A549 treated with ZK216348 at 1 μM for 4 hours (cell line): ENCODE measurements at places on chromosomes 6 and 20. TPM values are rescaled to one million over a fixed set of nuclear protein-coding genes. Genes with fewer than 3 reads are reported as not detected.

Gene PPIL6
- total RNA-seq = 0.81 to 4.4 TPM (median 2.0 TPM) in 5 replicates

Gene MYB
- 0.52 to 1.1 TPM (median 0.77 TPM) in 5 replicates for total RNA-seq

Gene ERVFRD-1
- total RNA-seq = not detected in 5 replicates

Gene RIPOR3
- 0.06 to 0.08 TPM in 2 of 5 replicates, not detected in the others for total RNA-seq

Gene SRC
- 101 to 173 TPM (median 163 TPM) in 5 replicates for total RNA-seq

Gene HLA-DRB1
- total RNA-seq = not detected in 5 replicates

Gene NNAT
- total RNA-seq = not detected in 5 replicates

Gene TFAP2A
- total RNA-seq = 11.7 to 15.9 TPM (median 14.2 TPM) in 5 replicates

Gene OOEP
- not detected in 5 replicates for total RNA-seq

Gene KIF13A
- 18.9 to 22.6 TPM (median 21.8 TPM) in 5 replicates for total RNA-seq

Gene PRPH2
- total RNA-seq = 0.07 TPM in 1 of 5 replicates, not detected in the others

Gene MCHR2
- not detected in 5 replicates for total RNA-seq

Gene KHDRBS2
- total RNA-seq = not detected in 5 replicates

Gene SLCO4A1
- 6.4 to 11.6 TPM (median 9.4 TPM) in 5 replicates for total RNA-seq

Gene HLA-DQB1
- not detected in 5 replicates for total RNA-seq

Gene ADGB
- total RNA-seq = not detected in 5 replicates

Gene KCNK15
- 0.33 to 0.64 TPM (median 0.56 TPM) in 5 replicates for total RNA-seq

Gene PKIB
- total RNA-seq = 0.54 to 0.66 TPM (median 0.66 TPM) in 5 replicates
